ENCODE measurements at places on chromosomes 2 and 18. TPM values are rescaled to one million over a fixed set of nuclear protein-coding genes. Genes with fewer than 3 reads are reported as not detected.

DNA sequence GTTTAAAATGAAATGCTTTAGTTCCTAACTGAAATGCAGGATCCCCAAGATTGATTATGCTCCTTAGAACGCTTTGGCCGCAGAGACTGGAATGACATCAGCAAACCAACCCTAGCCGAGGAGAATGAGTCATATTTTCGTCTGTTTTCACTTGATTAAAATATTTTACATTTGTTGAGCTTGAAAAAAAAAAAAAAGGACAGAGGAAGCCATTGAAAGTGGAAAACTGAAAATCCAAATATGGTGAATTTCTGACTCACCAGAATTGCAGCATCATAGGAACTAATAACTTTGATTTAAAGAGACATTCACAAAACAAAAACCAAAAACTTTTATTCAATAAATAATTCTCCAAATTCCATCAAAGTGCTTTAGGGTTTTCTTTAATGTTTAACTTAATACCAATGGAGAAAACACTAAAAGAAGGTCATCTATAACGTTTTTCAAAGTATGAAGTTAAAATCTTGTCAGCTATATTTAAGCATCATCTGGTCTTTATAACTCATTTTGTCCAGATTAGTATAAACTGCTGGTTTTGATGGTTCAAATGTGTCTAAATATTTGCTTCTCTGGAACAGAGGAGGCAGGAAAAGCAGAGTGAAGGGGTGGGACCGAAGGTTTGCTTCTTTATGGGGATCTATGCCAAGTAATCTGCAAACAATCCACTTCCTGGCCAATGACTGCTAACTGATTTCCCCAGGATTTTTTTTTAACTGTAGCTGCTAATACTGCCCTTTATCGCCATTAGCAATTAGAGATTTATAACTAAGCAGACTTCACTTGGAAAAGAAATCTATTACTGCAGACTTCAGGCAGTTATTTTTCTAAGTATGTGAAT, 30.9 kb upstream of the COL5A2 start:
- peak; percentile 81 for DNase-seq

DNA sequence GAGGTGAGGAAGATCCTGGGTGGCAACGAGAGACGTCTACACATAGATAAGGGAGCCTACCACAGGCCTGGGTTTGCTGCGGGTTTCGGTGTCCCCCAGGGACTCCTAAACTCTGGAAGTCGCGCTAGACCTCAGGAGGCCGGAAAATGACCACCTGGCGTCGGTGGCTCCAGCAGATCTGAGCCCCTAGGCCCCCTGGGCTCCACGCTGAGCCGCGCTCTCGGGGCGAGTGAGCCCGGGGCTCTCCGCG, 987 bp upstream of the DLX1 start:
- DNase-seq: no peak

Gene CTAGE1
- not detected for total RNA-seq

Gene CIB4
- total RNA-seq: not detected

GRCh38 chr2:33134791-33135560, 188.2 kb downstream of the LTBP1 start:
- DNase-seq: peak; percentile 45

DNA sequence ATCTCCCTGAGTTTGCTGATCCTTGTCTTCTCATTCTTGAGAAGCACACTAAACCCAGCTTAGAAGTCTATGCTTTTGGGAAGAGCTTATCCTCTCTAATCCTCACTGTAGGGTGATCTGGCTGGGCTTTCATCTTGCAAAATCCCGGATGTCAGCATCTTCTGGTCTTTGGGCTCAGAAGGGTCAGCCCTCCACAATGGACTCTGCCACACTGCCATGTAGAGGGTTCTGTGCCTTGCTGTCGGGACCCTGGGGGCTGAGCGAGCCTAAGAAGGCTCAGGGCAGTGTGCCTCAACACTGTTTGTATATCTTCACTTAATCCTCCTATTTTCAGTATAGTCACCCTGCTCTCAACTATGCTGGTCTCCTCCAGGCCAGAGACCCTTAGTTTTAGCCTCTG, 102.3 kb downstream of the TGIF1 start:
- DNase-seq: no peak

DNA sequence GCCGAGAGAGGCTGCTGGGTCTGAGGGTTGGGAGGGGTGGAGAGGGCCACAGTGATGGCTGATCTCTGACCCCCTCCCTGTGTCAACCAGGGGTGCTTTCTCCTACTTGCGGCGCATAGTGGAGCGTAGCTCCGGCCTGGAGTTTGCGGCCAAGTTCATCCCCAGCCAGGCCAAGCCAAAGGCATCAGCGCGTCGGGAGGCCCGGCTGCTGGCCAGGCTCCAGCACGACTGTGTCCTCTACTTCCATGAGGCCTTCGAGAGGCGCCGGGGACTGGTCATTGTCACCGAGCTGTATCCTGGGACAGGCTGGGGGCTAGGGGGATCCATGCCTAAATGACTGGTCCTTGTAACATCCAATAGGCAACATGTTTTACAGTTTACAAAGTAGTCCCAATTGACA, 20.9 kb upstream of the GMPPA start:
- DNase-seq: no peak

DNA sequence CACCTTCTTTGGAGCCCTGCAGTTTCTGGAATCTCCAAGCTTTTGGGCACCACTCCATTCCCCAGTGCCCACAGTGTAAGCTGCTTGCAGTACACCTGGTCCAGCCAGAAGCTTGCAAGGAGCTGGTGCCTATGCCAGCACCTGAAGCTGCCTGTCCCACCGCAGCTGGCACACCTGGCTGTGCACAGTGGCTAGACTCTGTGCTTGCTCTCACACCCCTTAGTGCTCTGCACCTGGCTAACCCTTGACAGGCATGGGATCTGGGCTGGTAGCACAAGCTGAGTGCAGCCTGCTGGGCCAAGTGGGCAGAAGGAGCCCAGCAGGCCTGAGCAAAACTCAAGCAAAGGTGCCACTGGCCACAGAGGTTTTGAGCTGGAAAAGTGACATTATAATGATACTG, 183.8 kb upstream of the MC4R start:
- no peak for DNase-seq

DNA sequence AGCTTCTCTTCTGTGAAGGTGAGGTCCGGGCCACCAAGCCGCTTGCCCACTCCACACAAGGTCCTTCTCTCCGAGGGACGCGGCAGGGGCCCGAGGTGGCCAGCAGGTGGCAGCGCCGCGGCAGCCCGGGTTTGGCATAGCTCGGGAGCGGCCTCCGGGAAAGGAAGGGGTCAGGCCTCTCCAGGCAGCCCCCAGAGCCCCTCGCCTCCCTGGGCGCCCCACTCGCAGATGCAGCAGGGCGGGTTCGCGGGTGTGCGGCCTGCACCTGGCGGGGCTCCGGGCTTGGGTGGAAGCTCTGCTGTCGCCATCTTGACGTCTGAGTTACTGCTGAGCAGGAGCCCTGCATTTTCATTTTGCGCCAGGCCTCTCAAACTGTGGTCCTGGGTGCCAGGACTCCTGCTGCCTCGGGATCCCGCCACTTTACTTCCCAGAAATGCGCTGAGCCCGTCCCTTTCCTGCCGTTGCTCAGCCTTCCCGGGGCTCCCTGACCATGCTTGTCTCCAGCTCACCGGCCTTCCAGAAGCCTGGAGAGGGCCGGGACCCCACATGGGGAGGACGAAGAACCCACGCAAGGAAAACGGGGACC, 18.6 kb upstream of the NCL start:
- peak; percentile 75 for DNase-seq

DNA sequence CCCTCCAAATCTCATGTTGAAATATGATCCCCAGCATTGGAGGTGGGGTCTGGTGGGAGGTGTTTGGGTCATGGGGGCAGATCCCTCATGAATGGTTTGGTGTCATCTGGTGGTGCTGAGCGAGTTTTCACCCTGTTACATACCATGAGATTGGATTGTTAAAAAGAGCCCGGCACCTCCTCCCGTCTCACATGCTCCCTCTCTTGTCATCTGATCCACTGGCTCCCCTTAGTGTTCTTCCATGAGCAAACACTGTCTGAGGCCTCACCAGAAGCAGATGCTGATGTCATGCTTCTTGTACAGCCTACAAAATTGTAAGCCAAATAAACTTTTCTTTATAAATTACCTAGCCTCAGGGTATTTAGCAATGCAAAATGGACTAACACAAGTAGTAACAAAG, 405.0 kb upstream of the SLC39A10 start:
- DNase-seq: no peak

DNA sequence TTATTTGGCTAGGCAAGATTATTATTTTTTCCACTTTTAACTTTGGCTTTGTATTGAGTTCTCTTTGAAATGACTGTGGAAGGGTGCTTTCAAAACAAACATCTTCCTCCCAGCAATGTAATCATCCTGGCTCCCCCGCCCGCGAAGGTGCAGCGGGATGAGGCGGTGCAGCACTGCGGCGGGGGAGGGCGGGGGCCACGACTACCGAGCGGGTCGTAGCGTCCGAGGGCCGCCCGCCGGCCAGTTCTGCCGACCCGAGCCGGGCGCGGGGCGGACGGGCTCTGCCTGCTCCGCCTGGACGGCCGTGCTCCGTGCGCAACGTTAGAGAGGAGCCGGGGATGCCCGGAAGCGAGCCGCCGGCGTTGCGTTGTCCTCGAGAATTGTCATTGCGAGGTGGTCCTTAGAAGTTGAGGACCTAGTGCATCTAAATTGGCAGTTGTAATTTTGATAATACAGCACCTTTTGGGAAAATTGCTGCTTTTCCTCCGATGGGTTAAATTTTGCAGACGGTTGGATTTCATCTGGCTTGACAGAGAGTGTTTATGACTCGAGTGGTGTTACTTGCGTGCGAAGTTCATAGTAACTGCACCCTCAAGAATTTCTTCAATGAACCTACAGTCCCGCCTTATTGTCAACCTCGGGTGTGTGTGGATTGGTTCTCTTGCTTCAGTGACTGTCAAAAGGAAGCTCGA, 1.1 kb downstream of the EPC2 start:
- peak; percentile 73 for DNase-seq

Gene RIT2
- not detected for total RNA-seq

Gene ATP5F1A
- 304 TPM for total RNA-seq

- DNase-seq: no peak
Observed at GRCh38 chr18:68417166-68417799, 297.6 kb downstream of the TMX3 start.

GRCh38 chr18:27808683-27809082, 368.2 kb downstream of the CDH2 start:
- DNase-seq: no peak

GRCh38 chr2:201432038-201432620, 19.1 kb downstream of the TRAK2 start:
- no peak for DNase-seq

DNA sequence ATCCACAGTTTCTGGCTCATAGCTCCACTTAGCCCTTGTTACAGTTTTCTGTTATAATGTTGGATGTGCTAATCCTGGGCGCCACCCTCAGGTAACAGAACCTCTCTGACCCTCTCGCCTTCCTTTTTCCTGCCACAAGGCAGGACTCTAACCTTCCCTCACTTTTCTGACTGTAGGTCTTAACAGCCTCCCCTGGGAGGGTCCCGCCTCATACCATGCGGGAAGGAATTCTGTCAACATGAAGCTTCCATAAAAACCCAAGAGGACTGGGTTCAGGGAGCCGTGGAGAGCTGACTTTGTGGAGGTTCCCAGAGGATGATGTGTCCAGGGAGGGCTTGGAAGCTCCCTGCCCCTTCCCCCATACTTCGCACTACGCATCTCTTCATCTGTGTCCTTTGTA, 11.9 kb upstream of the RAB17 start:
- no peak for DNase-seq

GRCh38 chr2:239814861-239815601, 210.1 kb downstream of the NDUFA10 start:
- DNase-seq: peak; percentile 27

DNA sequence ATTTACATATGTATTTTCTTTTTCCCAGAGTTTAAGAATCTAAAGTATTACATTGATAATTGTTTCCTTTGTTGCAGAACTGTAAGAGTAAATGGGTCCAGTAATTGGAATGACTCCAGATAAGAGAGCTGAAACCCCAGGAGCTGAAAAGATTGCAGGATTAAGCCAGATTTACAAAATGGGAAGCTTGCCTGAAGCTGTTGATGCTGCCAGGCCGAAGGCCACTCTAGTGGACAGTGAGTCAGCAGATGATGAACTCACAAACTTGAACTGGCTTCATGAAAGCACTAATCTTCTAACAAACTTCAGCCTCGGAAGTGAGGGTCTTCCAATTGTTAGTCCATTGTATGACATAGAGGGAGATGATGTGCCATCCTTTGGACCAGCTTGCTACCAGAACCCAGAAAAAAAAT, 183.8 kb upstream of the STON1 start:
- no peak for DNase-seq

Gene NTSR2
- total RNA-seq: 0.63 TPM

Gene G6PC2
- total RNA-seq: not detected

Gene KCNIP3
- total RNA-seq: 26.0 TPM

GRCh38 chr2:32714521-32714920, 86.7 kb downstream of the TTC27 start:
- no peak for DNase-seq

DNA sequence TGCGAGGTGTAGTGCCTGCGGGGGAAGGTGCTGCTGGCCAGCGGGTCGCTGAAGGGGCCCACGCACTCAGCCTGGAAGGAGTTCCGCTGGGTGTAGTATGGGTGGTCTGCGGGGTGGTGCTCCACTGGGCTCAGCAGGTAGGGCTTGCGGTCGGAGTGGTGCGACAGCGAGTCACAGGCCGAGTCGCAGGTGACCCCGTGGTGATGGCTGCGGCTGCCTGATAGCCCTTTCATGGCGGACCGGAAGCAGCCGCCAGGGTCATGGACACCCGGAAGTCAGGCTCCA, 429.8 kb downstream of the TGIF1 start:
- no peak for DNase-seq

Gene CRYGD
- total RNA-seq: not detected

GRCh38 chr2:119488245-119489214, 35.8 kb downstream of the SCTR start:
- DNase-seq: no peak

DNA sequence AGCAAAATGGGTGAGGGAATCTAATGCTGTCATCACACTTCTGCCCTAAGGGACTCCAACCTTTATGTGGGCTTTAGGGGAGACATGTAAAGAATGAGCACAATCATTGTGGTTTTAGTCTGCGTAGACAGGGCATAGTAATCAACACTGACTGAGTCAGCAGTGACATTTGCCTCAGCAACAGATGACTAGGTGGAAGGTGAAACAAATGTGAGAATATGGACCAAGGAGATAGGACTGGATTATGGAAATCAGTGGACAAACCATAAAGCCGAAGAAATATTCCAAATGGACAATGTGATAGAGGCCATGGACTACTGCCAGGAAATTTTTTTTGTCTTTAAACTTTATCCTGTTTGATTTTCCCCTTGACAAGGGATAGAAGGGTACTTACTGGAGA, 83.9 kb downstream of the PDK1 start:
- DNase-seq: no peak

GRCh38 chr2:177318613-177319012, 54.1 kb upstream of the NFE2L2 start:
- DNase-seq: no peak

DNA sequence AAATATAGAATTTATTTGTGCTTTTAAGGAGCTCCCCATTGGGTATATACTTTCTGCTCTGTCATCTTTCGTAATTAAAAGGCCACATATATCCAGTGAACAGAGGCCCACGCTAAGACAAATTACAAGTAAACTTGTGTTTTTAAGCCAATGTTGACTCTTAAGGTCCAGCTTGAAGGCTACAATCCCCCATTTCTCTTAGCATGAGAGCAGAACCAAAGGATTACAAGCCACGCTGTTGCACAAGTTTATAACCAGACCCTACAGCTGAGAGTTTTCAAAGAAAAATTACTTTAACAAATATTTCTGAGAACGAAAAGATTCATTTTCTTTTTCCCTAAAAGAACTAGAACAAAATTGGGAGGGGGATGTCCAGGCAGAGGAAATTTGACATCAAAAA, 471.0 kb downstream of the TXNL1 start:
- DNase-seq: no peak

Measured in ovary (tissue), 10 donors.